HCT116 (cell line): ENCODE measurements at places on chromosomes 6 and 20.

DNA sequence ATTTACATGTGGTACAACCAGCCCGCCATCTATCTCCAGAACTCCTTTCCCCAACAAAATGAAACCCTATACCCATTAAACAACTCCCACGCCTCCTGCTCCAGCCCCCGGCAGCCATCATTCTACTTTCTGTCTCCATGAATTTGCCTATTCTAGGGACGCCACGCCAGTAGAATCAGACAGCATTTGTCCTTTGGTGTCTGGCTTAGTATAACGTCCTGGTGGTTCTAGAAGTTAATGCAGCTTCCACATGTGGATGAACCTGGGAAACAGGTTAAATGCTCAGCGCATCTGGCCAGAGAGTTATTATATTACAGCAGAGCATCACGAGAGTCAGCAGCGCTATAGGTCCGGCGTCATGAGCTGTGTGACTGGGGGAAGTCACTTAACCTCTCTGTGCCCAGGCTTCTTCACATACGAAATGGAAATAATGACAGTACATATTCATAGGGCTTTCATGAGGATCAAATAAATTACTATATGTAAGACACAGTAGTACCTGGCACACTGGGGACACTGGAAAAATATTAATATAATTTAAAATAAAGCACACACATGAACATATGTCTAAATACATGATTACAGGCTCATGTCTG is 178.7 kb upstream of the TAB2 start:
- no peak for DNase-seq

DNA sequence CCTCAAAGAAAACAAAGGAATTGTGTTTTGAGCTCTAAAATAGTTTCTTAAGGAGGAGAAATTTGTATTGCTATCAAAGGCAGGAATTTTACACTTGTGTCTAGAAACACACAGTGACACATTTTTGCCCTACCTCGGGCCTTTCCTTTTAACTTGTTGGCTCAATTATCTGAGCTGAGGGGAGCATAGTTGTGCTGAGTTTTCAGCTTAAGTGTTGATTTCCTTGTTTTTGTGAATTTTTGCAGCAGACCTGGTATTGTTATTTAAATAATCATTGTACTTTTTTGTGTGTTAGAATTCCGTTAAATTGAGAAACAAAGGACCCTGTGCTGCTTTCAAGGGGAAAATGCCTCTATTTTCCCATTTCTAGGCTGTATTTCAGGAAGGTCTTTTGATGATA is 249.7 kb downstream of the CD83 start:
- no peak for DNase-seq

DNA sequence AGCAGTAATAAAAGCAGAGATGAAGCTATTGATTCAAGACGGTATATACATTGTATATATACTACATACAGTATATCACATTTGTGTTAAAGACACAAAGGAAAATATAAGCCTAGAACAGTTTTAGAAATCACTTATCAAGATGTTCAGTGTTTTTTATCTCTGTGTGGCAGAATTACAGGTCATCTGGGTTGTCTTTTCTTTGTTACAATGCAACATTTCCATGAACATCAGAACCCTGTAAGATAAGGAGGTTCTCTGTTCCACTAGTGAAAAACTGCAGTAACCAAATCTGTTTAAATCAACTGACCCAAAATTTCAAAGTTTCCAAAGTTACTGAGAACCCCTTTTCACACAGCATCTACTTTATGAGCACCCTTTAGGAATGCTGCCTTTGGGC is 42.2 kb downstream of the B4GALT5 start:
- DNase-seq = no peak

- DNase-seq = no peak
Observed at GRCh38 chr6:75842191-75842590, 93.2 kb downstream of the MYO6 start.

DNA sequence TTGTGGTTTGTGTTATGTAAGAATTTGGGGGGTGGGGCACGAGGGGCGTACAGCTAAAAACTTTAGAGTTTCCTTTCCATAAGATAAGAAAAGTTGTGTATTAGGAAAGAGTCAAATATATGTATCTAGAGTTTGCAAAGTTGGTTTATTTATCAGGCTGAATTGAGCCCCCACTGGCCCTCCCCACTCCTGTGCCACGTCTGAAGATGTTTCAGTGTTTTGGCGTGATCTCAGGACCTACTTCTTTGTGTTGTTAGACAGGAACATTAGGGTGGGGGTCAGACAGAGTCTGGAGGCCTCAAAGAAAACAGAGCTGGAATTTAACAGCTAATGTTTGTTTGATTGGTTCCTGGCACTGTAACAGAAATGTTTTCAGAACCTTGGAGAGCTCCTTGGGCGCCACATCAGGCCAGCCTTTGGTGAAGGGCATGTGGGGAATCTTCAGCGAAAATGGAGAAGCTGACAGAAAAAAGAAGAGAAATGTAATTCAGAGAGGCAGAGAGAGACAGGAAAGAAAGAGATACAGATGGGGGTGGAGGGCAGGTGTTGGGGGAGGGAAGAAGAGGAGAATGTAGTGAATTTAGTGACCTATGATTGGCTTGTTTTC is 674 bp downstream of the NRSN1 start:
- peak; percentile 7 for DNase-seq
